ENCODE measurements at places on chromosomes 16 and 17.

- DNase-seq = no peak
Observed at GRCh38 chr16:74521691-74522090, 85.2 kb downstream of the GLG1 start.

DNA sequence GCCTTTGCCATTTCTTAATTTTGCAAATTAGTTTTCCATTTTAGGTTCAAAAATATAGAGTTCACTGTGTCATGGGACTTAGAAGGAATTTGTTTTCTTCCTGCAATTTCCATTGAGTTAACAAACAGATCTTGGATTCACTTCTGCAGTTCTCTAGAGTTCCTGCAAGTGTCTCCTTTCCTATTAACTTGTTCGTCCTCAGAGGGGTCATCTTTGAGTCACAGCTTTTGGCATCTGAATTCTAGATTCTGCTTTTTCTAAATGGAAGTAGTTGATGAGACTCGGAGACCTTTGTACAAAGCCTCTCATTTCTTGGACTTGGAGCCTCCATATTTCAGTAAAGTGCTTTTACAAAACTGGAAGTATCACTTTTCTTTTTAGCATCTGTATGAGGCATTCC, 323.3 kb downstream of the BCAS3 start:
- DNase-seq = peak; percentile 9

DNA sequence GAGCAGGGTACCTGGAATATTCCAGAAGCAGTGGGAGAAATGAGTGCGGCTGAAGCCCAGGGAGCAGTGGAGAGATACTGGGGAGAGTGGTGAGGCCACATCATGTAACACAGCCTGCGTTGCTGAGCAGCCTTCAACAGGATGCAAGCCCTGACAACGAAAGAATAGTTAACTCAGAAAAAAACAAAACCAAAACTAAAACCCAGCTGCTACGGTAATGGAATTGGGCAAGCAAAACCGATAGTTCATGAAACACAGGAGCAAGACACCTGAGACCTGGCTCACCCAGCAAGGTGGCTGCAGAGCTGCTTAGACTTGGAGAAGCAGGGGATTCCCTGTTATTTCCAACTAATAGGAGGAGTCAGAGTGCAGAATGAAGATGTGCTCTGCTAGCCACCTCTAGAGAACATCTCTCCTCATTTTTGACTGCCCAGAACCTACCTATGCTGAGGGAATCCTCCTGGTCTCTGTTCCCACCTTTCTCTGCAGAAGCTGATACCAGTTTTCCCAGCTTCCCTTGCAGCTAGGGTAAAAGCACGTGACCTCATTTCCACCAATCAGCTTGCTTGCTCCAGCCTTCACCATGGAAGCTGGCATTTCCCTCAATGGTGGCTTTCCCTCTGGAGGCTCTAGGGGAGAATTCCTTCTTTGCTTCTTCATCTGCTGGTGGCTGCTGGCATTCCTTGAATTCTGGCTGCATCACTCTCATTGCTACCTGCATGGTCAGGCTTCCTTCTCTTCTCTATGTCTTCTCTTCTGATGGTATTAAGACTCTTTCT, 59.4 kb upstream of the XYLT1 start:
- no peak for DNase-seq

GRCh38 chr17:33142705-33143299, 150.3 kb downstream of the ASIC2 start:
- DNase-seq = no peak

- DNase-seq = no peak
Observed at GRCh38 chr17:33052856-33053255, 61.2 kb downstream of the SPACA3 start.

- DNase-seq = no peak
Observed at GRCh38 chr17:52737071-52737470, 578.6 kb upstream of the CA10 start.

DNA sequence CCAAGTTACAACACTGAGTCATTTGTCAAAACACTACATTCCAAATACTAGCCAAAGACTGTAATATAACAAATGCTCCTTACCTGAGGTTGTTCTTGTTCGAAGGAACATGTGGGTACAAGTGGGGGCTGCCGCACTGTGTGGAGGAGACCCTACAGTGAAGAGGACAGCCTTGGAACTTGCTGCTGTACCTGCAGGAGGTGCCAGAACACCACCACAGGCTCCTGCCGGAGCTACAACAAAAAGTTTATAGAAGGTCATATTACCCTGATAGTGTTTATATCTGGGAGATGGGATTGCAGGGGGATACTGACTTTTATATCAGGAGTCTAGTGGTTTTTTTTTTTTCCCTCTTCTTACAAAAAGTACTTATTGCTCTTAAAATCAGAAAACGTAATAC, 37.8 kb upstream of the ALDH3A1 start:
- DNase-seq = peak; percentile 17

GRCh38 chr17:13735861-13736260, 134.1 kb upstream of the HS3ST3A1 start:
- no peak for DNase-seq
